Large intestine (tissue), 12 donors: ENCODE measurements at places on chromosomes 2 and 18. TPM values are rescaled to one million over a fixed set of nuclear protein-coding genes. Genes with fewer than 3 reads are reported as not detected.

DNA sequence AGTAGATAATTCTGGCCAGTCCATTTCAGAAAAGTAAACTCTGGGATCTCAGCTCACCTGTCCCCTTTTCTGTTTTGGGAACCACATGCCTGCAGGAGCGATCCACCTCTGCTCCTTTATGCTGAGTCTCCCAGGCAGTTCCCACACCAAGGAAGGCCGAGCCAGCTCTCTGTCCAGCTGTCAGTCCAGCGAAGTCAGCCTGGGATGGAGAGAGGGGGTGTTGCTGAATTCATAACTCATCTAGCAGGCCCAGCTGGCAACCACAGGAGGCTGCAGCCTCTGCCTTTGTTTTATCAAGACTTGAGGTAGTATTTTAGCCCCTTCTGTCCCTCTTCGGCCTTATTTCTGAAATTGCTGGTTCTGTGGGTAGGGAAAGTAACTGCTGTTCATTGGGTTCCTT is 209.9 kb downstream of the ARL4C start:
- DNase-seq = no peak
- H3K4me3 ChIP-seq = no peak overlapping the region

- peak overlapping the region; percentile 49 for H3K4me3 ChIP-seq
- H3K4me1 ChIP-seq = peaks cover 12% of the 10 kb centered on the region
- H3K27ac ChIP-seq = peak overlapping the region; percentile 81
- DNase-seq = peak; percentile 61
Observed at GRCh38 chr2:126657636-126658318, 1.8 kb downstream of the GYPC start.

DNA sequence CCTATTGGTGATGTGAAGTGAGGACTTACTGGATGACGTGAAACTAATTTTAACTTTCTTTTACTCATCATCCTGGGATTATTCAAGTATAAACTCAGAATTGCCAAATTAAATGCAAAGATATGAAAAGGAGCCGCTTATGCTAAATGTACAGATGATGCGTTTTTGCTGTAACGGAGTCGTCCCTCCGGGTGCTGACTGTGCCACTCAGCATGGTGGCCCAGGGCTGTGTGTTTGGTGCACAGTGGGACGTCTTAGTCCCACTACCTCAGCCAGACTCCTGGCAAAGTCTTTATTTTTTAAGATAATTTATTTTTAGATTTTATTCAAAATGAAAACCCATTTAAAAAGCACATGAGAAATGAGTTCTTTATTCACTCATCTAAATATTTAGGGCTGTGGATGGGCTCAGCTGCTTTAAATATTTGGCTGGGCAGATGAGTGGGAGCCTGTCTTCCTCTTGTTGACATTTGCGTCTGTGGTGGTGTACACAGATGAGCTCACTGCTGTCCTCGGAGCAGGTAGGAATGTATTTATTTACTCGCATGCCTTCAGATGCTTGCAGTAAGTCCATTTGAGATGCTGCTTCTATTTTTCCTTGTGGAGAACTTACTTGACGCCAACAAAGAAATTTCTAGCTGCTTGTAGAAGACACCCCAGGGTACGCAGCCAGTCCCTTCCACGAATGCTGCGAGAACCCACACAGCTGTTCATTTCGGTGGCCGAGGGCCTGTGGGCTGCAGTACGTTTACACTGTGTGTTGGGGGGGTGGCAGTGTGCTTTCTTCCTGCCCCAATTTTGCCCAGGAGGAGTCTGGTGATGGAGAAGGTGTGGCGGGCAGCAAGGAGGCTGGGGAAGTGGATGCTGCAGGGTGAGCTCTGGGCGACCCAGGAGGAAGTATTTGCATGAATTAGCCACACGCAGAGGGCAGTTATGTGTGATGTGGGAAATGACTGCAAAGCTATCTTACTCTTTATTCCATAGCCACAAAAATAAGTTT is 105.0 kb downstream of the AGAP1 start:
- no peaks in the 10 kb centered on the region for H3K36me3 ChIP-seq
- H3K4me1 ChIP-seq = peaks cover 3% of the 10 kb centered on the region
- H3K27ac ChIP-seq = peak overlapping the region; percentile 8
- no peaks in the 10 kb centered on the region for H3K27me3 ChIP-seq

The CIAO1 gene
- 70.0 TPM for polyA plus RNA-seq

DNA sequence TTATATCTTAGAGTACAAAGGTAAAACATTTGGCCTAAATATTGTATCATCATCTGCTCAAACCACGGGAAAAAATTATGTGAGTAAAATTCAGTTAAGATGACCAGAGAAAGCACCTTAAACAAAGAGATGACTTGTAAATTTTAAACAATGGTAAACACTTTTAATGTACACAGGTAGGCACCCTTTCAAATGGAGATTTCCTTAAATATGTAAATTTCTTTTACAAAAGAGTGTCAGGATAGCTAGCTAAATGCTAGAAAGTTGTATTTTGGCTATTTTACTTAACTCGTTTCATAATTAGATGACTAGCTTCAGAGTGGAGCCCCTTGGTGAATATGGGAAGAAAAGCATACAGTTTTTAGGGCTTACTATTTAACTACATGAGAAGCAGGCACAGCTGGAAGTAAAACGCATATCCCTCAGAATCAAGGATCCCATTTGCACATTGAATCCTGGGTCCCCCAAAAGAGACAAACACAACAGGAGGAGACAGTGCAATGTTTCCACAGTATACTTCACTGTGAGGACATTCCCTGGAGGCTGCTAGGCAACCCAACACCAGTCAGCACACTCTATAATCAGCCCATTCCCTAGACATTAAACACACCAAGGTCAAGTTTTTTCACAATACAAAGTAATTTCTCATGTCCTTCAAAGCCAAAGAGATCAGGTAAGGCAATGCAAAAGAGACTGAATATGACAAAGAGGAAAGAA is 1154.4 kb downstream of the DPP10 start:
- H3K4me1 ChIP-seq = no peaks in the 10 kb centered on the region
- H3K27me3 ChIP-seq = no peaks in the 10 kb centered on the region
- no peak overlapping the region for H3K27ac ChIP-seq
- no peak for DNase-seq
- H3K36me3 ChIP-seq = no peaks in the 10 kb centered on the region

DNA sequence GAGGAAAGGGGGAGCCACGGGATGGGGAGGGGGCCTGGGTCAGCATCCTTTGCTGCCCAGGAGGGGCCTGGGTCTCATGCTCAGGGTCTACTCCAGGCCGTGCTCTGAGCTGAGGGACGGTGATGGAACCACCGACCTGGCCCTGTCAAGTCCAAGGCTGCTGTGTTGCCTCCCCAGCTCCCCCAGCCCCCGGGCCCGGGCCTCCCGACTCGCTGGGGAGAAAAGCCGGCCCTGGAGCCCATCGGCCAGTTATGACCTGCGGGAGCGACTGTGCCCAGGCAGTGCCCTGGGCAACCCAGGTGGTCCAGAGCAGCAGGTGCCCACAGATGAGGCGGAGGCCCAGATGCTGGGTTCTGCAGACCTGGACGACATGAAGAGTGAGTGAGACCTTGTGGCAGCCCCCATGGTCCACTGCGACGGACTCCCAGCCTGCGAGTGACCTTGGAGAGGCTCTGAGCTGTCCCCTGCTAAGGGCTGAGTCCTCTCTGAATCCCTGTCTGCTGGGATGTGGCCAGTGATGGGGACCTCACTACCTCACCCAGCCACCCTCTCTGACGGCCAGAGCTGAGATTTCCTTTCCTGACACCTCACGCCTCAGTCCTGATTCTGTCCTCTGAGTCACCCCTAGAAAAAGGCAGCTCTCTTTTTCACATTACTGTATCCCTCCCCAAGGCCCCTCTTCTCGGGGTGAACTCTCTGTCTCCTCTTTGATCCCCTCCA is 2.7 kb downstream of the SLC4A3 start:
- H3K4me3 ChIP-seq = no peak overlapping the region
- H3K36me3 ChIP-seq = no peaks in the 10 kb centered on the region
- H3K27ac ChIP-seq = no peak overlapping the region
- no peak for DNase-seq

The GALNT14 gene
- 3.1 TPM for polyA plus RNA-seq

- H3K27me3 ChIP-seq = peaks cover 37% of the 10 kb centered on the region
- no peak overlapping the region for H3K27ac ChIP-seq
- H3K4me1 ChIP-seq = peaks cover 5% of the 10 kb centered on the region
- DNase-seq = no peak
Observed at GRCh38 chr2:241540771-241541561, 17.6 kb upstream of the BOK start.

DNA sequence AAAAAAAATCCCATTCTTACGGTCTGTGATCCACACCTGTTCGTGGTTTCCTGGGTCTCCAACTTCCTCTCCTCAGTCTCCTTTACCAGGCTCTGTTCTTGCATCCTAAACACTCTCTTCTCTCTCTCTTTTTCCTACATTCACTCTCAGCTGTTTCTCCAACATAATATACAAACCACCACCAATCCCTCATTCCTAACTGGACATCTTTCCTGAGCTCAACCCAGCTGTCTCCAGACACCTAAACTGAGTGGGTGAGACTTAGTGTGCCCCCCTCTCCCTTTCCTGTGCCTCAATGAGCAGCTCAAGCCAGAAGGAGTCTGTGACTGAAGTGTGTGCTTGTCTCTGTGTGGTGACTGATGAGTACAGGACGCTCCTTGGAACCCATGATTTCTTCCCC is 59.4 kb downstream of the LIPG start:
- no peak overlapping the region for H3K27ac ChIP-seq
- H3K4me1 ChIP-seq = peaks cover 17% of the 10 kb centered on the region
- no peaks in the 10 kb centered on the region for H3K36me3 ChIP-seq

DNA sequence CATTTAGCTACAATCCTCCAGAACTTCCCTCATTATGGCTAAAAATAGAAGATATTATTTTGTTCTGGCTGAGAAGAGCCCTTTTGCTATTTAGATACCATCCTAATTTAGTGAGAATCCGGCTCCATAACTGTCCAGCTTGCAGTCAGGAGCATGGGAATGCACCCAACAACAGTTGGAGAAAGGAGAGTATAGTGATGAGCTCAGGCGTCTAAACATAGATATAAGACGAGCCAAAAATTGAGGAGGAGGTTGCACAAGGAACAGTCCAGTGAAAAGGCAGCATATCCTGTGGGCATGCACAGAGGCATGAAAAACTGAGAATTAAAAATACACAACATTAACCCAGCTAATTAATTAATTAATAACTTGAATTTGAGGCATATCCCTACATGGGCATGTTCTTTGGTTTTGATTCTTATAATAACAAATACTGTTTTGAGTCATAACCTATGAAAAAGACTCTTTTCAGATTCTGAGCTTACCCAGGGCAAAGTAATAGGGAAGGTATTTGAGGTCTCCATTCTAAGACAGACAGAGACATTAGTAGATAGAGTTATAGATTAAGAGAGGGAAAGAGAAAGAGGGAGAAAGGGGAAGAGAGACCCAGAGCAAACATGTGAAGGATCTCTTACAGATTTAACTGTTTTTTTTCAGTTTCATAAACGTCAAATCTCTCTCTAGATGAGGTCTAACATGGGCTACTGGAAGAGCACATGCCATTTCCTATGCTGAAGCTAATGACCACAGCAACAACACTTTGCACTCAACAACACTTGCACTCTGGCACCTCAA is 311.2 kb downstream of the OSR1 start:
- DNase-seq = no peak
- H3K4me3 ChIP-seq = no peak overlapping the region
- H3K27ac ChIP-seq = no peak overlapping the region
- H3K27me3 ChIP-seq = no peaks in the 10 kb centered on the region
- H3K4me1 ChIP-seq = no peaks in the 10 kb centered on the region
- no peaks in the 10 kb centered on the region for H3K36me3 ChIP-seq

DNA sequence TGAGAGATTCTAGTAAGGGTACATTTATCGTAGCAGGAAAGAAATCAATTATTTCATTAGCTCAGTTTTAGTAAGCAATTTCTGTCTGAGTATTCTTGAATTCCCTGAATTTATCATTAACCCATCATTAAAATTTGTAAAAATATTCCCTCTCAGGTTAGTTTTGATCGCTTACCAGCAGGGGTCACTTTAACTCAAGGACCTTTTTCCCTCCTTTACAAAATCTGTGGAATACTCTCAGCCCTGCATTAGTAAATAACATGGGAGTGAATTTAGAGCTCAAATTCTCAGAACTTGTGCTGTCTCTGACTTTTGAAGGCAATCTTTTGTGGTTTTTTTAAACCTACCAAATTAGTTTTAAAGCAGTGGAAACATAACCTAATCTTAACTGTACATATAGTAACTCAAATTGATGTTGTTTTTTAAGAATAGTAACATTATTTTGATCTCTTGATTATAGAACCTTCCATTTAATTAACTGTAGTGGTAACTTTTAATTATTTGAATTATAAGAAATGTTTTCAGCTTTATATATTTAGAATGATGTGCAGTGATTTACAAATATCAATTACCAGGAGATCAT is 97.2 kb downstream of the AGPS start:
- no peak overlapping the region for H3K27ac ChIP-seq
- DNase-seq = no peak
- peaks cover 5% of the 10 kb centered on the region for H3K36me3 ChIP-seq
- no peaks in the 10 kb centered on the region for H3K27me3 ChIP-seq
- no peak overlapping the region for H3K4me3 ChIP-seq
- H3K4me1 ChIP-seq = no peaks in the 10 kb centered on the region

DNA sequence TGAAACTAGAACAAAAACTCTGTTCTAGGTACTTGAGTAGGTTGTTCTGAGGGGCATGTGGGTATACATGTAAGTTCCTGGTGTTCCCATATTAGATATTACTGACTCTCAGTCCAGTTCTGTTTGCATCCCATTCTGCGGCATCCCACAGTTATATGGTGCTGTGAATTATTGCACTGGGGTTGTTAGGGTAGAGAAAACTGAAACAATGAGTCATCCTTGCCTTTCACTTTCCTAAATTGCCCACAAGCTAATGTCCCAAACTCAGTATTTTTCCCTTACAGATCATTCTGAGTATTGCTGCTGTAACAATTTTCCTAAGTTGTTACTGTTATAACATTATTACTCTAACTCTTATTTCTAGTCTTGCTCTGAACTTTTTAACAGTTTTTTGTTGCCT is 3.0 kb downstream of the WDR75 start:
- H3K27ac ChIP-seq = no peak overlapping the region
- no peaks in the 10 kb centered on the region for H3K27me3 ChIP-seq
- peaks cover 11% of the 10 kb centered on the region for H3K36me3 ChIP-seq

- H3K27me3 ChIP-seq = no peaks in the 10 kb centered on the region
- no peaks in the 10 kb centered on the region for H3K36me3 ChIP-seq
- H3K4me1 ChIP-seq = peaks cover 3% of the 10 kb centered on the region
- no peak overlapping the region for H3K27ac ChIP-seq
Observed at GRCh38 chr2:146917431-146918042, 927.3 kb upstream of the ACVR2A start.

GRCh38 chr18:2281523-2282199 is 289.6 kb downstream of the METTL4 start:
- H3K27me3 ChIP-seq = no peaks in the 10 kb centered on the region
- DNase-seq = no peak
- no peaks in the 10 kb centered on the region for H3K4me1 ChIP-seq
- no peak overlapping the region for H3K27ac ChIP-seq
- H3K4me3 ChIP-seq = no peak overlapping the region

- H3K36me3 ChIP-seq = no peaks in the 10 kb centered on the region
- no peak overlapping the region for H3K27ac ChIP-seq
- H3K4me1 ChIP-seq = no peaks in the 10 kb centered on the region
- no peaks in the 10 kb centered on the region for H3K27me3 ChIP-seq
- DNase-seq = no peak
Observed at GRCh38 chr2:97698530-97698929, 14.8 kb upstream of the ZAP70 start.
